Activated effector memory CD4-positive, alpha-beta T cell treated with anti-CD3 and anti-CD28 coated beads, Interleukin-2, amount 50 U/mL, for 16 hours (primary cell): ENCODE measurements at places on chromosomes 12 and 14.
A peak's percentile ranks its signal among the peaks of the same experiment; 100 is the strongest.

DNA sequence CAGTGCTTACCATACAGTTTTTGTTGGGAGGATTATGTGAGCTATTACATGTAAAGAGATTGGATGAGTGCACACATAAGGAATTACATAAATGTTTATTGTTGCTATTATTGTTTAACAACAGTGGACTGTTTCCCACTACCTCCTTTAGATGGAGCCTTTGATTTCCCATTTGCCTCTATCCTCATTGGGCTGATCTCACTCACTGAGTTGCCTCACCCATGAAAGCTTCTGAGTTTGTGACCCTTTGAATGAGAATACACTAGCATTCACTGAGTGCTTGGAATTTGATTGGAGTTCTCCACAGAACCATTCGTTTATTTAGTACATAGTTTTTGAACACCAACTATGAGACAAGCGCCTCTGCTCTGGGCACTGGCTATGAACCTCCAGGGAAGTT lies 121.0 kb downstream of the HELB start:
- DNase-seq = no peak

GRCh38 chr12:43370263-43370662 lies 181.7 kb downstream of the ADAMTS20 start:
- no peak for DNase-seq

DNA sequence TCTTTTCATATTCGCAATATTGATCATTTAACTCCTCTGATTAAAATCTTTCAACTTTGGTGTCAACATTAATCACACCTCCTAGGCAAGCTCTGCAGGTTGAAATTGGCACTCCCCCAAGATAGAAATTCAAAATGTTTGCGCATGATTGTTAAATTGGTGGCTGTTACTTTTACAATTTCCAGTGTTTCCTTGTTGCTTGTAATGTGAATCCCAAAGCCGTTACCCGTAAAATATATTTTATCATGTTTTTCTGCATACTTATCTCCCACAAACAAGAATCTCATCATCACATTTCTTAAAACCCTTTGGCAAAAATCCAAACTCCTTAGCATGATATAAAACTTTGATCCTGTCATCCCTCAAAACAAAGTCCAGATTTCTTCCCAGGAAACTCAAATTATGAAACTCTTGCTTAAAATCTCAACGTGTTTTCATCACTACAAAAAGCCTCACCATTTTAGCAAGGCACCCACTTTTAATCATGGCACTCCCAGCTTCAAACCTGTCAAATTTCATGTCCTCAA lies 14.7 kb downstream of the RTL1 start:
- DNase-seq = no peak

GRCh38 chr12:123109319-123109772 lies 41.5 kb downstream of the PITPNM2 start:
- no peak for DNase-seq

DNA sequence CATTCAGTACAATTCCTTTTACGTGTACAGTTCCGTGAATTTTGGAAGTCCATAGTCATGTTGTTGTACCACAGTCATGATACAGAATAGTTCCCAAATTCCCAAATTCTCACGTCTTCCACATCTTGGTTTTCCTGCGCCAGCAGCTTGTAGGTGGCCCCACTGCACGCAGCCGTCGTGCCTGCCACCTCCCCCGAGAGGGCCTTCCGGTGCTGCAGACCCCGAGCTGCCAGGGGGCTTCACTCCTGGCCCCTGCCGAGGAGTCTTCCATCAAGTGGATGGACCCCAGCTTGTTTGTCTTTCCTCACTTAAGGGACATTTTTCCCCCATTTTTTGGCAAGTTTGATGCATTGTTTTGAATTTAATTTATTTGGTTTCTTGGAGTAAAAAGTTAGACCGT lies 16.8 kb downstream of the MTA1 start:
- no peak for DNase-seq

DNA sequence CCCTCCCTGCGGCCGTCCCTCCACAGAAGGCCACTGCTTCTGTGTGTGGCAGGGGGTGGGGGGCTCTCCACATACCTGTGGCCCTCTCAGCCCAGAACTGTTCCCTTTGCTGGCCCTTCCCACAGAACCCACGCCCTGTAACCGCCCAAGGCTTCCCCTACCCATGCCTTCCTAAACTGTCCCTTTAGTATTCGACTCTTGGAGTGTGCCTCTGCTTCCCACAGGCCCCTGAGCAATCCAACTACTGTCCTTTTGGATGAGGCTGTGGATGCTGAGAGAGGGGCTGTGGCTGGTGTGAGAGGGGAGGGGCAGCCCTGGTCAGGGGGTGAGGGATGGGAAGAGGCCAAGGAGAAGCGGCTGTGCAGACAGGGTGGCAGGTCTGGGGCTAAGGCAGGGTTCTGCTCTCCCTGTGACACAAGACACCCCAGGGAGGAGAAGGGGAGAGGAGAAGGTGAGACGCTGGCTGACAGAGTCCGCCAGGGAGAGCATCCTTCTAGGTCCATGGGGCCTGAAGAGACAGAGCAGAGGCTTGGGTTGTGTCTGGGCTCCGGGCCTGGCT lies 46.0 kb downstream of the DLK1 start:
- peak; percentile 19 for DNase-seq

GRCh38 chr14:20333494-20333841 lies 389 bp upstream of the CCNB1IP1 start:
- no peak for DNase-seq

DNA sequence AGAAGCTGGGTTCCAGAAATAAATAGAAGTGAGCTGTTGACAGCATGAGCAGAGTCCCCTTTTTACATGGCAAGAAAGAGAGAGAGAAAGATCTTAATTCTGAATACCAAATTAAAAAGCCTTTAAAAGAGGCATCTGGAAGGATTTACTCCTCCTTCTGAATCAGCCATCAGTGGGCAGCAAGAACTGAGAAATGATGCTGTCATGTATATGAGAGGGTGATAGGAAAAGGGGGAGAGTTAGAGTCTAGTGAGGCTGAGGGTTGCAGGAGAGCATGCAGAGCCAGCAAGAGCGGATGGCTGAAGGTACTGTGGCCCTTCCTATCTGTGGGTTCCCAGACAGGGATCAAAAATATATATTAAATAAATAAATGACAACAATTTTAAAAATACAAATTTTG lies 34.5 kb upstream of the GNG2 start:
- DNase-seq = no peak

DNA sequence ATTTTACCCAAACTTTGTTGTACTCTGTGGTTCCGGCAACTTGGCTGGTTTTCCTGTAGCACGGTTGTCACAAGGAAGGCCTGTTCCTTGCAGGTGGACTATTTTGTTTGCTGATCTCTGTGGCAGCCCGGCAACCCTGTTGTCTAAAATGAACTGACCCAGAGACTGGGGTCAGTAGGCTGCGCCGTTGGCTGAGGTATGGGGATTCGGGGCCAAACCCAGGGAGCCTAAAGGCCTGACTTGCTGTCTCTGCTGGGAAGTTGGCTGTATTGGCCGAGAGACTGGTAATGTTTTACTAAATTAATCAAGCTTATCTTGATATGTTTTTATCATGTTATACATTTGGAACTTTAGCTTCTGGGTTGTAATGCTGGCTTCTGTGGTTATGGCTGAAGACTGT lies 13.8 kb downstream of the SMIM41 start:
- no peak for DNase-seq

DNA sequence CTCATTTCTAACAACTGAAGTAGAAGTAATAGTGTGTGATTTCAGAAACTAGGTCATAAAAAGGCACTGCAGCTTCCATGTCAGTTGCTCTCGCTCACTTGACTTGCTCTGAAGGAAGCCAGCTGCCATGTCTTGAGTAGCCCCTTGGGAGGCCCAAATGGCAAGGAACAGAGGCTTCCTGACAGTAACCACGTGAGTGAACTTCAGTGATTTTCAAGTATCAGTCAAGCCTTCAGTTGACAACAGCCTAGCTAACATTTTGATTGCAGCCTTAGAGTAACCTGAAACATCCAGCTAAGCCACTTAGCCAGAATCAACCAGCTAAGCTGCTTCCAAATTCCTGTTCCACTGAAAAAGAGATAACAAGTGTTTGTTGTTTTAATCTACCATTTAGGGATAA lies 26.7 kb downstream of the TOGARAM1 start:
- no peak for DNase-seq

GRCh38 chr12:19177754-19178153 lies 48.2 kb downstream of the PLEKHA5 start:
- no peak for DNase-seq

DNA sequence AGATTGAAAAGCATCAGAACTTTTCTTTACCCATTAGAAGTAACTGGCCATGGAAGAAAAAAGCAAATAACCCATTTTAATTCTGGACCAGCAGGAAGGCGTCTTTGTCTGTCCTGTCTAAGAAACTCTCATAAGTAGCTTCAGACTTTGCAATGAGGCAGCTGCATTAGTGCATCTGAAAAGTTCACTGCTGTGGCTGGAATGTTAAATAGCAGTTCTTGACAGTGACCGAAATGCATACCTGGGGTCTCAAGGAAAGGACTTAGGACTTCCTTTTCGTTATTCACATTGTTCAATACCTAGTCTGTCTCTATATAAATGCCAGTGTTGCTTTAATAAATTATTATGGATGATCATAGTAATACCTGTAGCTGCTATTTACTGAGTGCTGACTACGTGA lies 125.9 kb downstream of the ANO4 start:
- no peak for DNase-seq

GRCh38 chr14:35430459-35431199 lies 26.1 kb upstream of the NFKBIA start:
- DNase-seq = no peak

DNA sequence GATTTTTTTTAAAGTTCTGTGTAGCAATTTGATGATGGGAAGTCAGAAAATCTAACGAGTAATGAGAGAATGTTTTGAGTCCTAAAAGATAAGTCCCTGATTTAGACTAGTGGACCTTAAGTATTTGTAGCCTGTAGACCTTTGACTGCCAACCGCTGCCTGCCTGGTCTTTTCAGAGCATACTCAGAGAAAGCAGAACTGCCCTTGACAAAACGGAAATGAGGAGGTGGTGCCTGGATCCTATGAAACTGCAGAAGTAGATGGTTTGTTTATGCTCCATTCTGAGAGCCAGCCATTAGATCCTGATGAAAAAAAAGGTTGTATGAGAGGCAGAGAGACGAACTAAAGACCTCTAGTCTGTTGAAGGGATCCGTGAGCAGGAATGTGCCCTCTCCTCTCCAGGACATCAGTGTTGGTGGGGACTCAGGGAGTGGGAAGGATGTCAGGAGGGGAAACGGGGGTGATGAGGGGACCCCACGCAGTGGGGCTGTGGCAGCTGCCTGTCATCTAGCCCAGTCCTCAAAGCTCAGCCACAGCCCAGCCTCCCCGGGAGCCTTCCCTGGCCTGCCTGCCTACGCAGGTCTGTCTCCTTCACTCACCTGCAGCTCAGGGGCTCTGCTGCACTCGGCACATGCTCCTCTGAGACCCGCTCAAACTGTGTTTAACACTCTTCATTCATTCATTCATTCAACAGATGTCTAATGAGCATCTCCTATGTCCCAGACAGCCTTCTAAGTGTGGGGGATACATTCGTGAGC lies 447.5 kb downstream of the AACS start:
- DNase-seq = no peak

DNA sequence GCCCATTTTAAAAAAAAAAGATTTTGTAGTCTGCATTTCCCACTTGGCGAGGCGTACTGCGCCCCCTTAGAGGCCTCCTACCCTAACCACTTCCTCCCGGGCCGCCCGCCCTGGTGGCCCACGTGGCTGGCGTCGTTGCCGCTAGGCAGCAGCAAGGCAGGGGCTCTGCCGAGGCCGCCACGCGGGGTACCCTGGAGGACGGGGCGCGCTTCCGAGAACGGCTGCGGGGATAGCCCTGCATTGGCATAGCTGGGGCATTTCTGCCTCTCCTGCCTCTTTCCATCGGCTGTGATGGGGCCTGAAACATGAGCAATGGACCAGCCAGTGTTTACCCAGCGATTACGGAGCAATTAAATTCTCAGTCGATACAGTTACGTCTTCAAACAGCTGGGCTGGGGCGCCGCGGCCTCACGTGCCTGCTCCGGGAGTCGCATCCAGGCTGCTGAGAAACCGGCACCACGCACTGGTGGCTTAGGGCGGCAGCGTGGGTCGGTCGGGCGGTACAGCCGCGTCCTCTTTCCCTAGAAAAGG lies 38.0 kb downstream of the IQSEC3 start:
- DNase-seq = peak; percentile 54

- DNase-seq = no peak
These were observed 69.6 kb upstream of the SFSWAP start for GRCh38 chr12:131641315-131641714.

DNA sequence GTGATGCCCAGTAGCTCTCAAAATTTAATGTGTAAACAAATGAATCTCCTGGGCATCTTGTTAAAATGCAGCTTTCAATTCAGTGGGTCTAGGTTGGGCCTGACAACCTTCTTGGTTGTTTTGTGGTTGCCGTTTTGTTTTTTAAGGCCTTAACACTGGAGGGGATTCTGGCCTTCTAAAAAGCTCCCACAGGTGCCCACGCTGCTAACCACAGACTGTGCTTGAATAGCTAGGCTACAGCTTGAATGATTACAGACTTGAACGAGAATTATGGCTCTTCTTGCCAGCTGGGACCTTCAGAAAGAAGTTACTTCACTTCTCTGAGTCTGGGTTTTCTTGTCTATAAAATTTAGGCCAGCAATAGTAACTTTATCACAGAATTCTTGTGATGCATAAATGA lies 1.3 kb upstream of the FLVCR2 start:
- DNase-seq = no peak

GRCh38 chr12:103813426-103813825 lies 27.6 kb downstream of the NT5DC3 start:
- DNase-seq = no peak

DNA sequence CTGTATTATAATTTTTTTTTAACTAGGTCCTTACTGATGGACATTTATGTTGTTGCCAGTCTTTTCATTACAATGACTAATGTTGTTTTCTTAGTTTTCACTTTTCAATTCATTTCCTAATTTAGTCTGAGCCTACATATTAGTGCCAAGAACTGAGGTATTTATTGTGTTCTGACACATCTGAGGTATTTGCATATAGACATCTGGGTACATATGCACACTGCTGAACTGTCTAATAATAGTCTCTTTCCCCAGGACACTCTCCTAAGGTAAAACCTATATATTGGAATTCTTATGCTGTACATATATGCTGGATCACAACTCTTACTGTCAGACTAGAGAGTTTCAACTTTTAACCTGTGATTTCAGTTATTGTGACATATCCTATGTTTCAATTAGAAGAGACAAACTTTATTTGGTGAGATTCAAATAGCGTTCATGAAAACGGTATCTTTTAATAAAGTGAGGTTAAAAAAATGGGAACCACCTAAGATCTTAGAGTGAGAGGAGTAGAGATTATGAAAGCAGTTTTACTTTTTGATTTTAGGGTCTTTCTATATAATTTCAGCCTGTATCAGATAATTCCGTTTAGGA lies 263.2 kb downstream of the RAD51B start:
- DNase-seq = no peak

GRCh38 chr14:24195186-24196070 lies at the start of gene TM9SF1:
TM9SF1 (minus strand) TSS chr14:24195441; CDS start chr14:24195019, 422 bp downstream.
- DNase-seq = peak; percentile 95

- DNase-seq = peak; percentile 17
These were observed 32.4 kb downstream of the IQSEC3 start for GRCh38 chr12:98924-99352.

- peak; percentile 88 for DNase-seq
These were observed 30.9 kb upstream of the EMP1 start for GRCh38 chr12:13165617-13166041.

- peak; percentile 9 for DNase-seq
These were observed 13.9 kb upstream of the KRT80 start for GRCh38 chr12:52205612-52206303.
